HS-5 (cell line): ENCODE measurements at places on chromosomes 7 and 10.

DNA sequence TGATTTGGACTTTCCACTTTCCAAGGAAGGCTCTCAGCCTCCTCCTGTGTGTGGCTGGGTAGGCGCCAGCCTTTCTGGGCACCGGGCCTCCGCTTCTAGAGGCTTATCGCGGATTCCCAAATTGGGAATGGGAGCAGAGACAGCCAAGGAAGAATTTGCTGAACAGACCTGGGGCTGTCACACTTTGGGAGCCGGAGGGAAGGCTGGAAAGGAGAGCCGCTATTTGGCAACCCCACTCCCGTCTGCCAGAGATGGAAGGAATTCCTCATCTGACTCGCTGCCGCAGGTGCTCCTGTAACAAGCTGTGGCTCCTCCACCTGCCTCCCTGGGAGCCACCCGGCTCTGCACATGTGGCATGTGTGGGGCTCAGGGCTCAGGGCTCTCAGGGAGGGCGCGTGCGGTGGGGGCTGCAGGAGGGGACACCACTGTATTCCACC is 50.8 kb upstream of the ECHDC3 start:
- DNase-seq = no peak

DNA sequence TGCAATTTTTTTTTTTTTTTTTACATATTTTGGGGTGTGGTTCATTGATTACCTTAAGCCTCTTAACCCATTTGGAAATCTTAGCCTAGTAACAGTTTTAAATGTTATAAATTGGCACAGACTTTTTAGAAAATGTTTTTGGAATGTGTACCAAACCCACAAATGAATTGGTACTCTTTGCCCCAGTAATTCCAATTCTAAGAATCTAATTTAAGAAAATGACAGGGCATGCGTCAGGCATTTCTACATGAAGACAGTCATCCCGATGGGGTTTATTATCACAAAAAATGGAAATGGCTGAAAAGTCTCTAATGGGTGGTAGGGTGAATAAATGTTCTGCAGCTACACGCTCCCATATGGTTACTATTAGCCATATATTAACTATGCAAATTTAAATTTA is 54.9 kb downstream of the ITIH5 start:
- DNase-seq = no peak

DNA sequence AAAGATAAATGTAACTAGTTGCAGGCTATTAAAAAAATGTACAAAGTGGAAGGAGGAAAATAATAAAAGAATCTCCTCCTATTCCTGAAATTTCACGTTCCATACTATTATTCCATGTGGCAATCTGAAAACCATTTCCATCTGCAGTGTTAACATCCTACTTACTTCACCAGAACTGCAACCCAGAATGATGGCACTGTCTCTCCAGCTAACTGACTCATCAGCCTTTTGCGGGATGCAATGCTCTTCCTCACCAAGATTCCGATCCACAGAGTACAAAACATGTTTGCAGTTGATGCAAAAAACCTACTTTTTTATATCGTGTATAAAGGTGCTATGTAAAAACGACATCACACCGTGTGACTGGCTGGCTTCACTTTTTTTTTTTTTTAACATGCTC is 50.8 kb downstream of the ESYT2 start:
- no peak for DNase-seq

- DNase-seq = no peak
Measured at GRCh38 chr10:128443925-128444518, 317.8 kb upstream of the MKI67 start.
